ENCODE measurements at places on chromosomes 3 and 15.

- no peaks in the 10 kb centered on the region for H3K36me3 ChIP-seq
- peaks cover 27% of the 10 kb centered on the region for H3K4me1 ChIP-seq
- H3K27me3 ChIP-seq: no peaks in the 10 kb centered on the region
- no peak overlapping the region for H3K4me3 ChIP-seq
These were observed 191.3 kb downstream of the FOXP1 start for GRCh38 chr3:71392251-71392650.

DNA sequence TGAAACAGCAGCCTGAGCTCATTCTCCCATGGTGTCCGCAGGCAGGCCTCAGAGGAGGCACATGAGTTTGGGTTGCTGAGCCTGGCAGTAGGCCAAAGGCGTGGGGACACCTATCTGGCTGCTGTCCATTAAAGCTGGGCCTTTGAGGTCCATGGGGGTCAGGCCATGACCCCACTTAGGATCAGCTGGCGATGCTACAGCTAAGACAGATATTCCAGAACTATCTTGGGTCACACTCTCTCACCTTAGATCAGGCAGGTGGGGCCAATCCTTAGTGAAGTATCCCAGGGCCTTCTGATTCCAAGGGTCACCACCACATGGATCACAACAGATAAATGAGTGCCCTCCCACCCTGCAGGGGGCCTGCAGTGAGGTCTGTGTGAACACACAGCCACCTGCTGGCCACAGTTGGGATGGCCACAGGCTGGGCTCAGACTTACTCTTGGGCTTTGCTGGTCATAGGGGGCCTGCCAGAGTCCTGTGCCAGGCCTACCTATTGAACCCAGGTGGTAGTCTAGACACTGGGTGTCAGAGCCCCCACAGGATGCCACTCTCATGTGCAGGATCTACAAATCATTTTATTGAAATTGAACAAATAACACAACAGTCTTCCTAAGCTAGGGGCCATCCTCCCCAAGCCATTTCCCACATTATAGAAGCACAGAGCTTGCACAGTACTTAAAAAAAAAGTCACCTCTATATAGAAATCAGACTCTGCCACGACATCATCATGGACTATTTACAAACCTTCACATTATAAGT is 2.0 kb upstream of the HYAL2 start:
- H3K36me3 ChIP-seq: peaks cover 5% of the 10 kb centered on the region
- DNase-seq: peak; percentile 70
- peak overlapping the region; percentile 22 for H3K27ac ChIP-seq
- H3K27me3 ChIP-seq: no peaks in the 10 kb centered on the region
- peaks cover 44% of the 10 kb centered on the region for H3K4me1 ChIP-seq
- H3K4me3 ChIP-seq: no peak overlapping the region

- DNase-seq: no peak
- no peaks in the 10 kb centered on the region for H3K27me3 ChIP-seq
- no peaks in the 10 kb centered on the region for H3K36me3 ChIP-seq
- no peak overlapping the region for H3K27ac ChIP-seq
These were observed 63.4 kb upstream of the IL12A start for GRCh38 chr3:159925248-159925647.

- no peaks in the 10 kb centered on the region for H3K4me1 ChIP-seq
- no peak overlapping the region for H3K27ac ChIP-seq
- no peak overlapping the region for H3K4me3 ChIP-seq
- no peak for DNase-seq
These were observed 105.7 kb downstream of the LRRK1 start for GRCh38 chr15:101024706-101025500.

DNA sequence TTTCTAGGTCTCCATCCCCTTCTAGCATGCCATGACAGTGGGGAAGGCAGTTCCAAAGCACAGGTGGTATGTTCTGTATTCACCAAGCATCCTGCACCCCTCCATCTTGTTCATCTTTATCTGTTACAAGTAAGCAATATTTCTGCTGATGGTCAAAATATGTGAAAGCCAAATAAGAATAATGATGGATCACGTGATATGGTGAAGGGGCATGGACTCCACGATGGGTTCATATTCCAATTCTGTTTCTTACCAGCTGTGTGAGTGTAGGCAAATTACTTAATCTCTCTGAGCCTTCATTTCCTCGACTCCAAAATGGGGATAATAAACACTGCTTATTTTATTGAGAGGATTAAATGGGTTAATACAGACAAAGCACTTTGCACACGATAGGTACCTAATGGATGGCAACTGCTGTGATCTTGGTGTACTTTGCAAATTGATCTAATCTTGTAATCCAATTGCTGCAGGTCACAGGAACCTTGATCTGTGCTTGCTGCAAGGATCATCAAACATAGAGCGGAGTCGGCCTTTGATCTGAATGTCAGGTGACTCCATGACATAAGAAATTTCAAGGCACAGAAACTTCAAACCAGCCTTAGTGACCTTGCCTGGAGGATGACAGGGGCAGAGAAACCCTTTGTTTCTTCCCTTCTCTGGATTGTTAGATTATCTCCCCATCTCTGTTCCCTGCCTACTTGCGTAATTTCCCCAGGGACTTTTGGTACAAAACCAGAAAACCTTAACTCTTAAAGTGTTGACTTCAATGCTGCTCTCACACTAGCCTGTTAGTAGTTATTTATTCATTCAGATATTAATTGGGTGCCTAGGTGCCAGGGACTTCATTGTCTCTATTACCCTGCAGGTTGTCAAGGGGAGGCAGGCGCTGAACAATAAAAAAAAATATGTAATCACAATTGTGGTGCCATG is 25.8 kb downstream of the SIAH2 start:
- peaks cover 6% of the 10 kb centered on the region for H3K4me1 ChIP-seq
- DNase-seq: no peak
- no peak overlapping the region for H3K27ac ChIP-seq
- no peaks in the 10 kb centered on the region for H3K27me3 ChIP-seq

DNA sequence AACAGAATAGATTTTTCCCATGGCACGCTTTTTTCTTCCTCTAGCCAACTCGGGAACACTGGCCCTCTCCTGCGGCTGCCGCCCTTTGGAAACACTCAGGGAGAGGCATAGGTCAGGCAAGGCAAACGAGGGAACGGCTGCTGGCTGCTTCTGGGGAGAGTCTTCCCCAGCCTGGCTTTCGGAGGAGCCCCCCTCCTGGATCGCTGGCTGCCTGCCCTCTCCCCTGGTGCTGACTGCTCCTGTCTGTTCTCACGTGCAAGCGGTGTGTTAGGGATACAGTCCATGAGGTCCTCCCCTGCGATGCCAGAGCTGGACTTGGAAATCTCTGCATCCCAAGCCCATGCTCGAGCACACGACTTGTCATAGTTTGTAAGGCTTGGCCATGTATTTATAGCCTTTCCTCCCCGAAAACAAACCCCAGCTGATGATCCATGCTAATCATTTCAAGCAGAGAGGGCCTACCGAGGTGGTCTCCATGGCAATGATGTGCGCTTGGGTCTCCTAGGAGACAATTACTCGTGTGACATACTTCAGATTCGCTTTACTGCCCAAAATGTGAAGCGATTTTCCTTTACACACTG is 315.6 kb upstream of the ATP10A start:
- DNase-seq: no peak
- H3K27ac ChIP-seq: no peak overlapping the region
- no peaks in the 10 kb centered on the region for H3K4me1 ChIP-seq
- H3K4me3 ChIP-seq: no peak overlapping the region
- H3K27me3 ChIP-seq: no peaks in the 10 kb centered on the region

- H3K27me3 ChIP-seq: no peaks in the 10 kb centered on the region
- no peaks in the 10 kb centered on the region for H3K36me3 ChIP-seq
These were observed 46.2 kb upstream of the VILL start for GRCh38 chr3:37944391-37944842.

GRCh38 chr3:196513697-196514349 is 1.3 kb downstream of the SMCO1 start:
- DNase-seq: no peak
- H3K36me3 ChIP-seq: no peaks in the 10 kb centered on the region
- H3K4me3 ChIP-seq: no peak overlapping the region
- no peaks in the 10 kb centered on the region for H3K4me1 ChIP-seq
- no peaks in the 10 kb centered on the region for H3K27me3 ChIP-seq

GRCh38 chr15:44222478-44222877 is 27.4 kb upstream of the FRMD5 start:
- DNase-seq: no peak
- no peaks in the 10 kb centered on the region for H3K4me1 ChIP-seq
- H3K4me3 ChIP-seq: no peak overlapping the region
- no peak overlapping the region for H3K27ac ChIP-seq
- no peaks in the 10 kb centered on the region for H3K36me3 ChIP-seq
- no peaks in the 10 kb centered on the region for H3K27me3 ChIP-seq

- no peaks in the 10 kb centered on the region for H3K4me1 ChIP-seq
- no peaks in the 10 kb centered on the region for H3K36me3 ChIP-seq
- no peak overlapping the region for H3K4me3 ChIP-seq
- DNase-seq: no peak
- no peak overlapping the region for H3K27ac ChIP-seq
These were observed 53.3 kb upstream of the SNRK start for GRCh38 chr3:43233062-43233461.

GRCh38 chr3:112136959-112137693 is 4.1 kb upstream of the GCSAM start:
- H3K4me1 ChIP-seq: no peaks in the 10 kb centered on the region
- no peak overlapping the region for H3K4me3 ChIP-seq

DNA sequence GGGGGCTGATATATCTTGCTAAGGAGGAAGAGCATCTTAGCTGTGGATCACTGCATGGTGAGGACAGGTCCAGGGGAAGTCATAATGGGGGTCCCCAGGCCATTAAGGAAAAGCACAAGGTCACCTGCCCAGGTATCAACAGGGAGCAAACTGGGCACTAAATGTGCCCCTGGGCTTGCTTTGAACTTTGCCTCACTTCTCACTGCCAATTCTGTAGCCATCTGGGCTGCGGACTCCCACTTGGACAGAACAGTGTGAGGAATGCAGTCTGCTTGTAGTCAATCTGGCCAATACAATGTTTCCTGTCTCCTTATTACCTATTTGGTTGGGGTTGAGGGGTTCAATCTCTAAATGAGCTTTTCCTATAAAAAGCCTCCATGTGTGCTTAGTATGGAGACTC is 21.3 kb downstream of the ARRDC4 start:
- no peaks in the 10 kb centered on the region for H3K27me3 ChIP-seq
- no peak overlapping the region for H3K4me3 ChIP-seq

GRCh38 chr3:114466251-114466650 is 172.4 kb downstream of the TIGIT start:
- peaks cover 32% of the 10 kb centered on the region for H3K4me1 ChIP-seq
- H3K36me3 ChIP-seq: no peaks in the 10 kb centered on the region
- no peak overlapping the region for H3K4me3 ChIP-seq
- no peak for DNase-seq
- H3K27me3 ChIP-seq: no peaks in the 10 kb centered on the region

DNA sequence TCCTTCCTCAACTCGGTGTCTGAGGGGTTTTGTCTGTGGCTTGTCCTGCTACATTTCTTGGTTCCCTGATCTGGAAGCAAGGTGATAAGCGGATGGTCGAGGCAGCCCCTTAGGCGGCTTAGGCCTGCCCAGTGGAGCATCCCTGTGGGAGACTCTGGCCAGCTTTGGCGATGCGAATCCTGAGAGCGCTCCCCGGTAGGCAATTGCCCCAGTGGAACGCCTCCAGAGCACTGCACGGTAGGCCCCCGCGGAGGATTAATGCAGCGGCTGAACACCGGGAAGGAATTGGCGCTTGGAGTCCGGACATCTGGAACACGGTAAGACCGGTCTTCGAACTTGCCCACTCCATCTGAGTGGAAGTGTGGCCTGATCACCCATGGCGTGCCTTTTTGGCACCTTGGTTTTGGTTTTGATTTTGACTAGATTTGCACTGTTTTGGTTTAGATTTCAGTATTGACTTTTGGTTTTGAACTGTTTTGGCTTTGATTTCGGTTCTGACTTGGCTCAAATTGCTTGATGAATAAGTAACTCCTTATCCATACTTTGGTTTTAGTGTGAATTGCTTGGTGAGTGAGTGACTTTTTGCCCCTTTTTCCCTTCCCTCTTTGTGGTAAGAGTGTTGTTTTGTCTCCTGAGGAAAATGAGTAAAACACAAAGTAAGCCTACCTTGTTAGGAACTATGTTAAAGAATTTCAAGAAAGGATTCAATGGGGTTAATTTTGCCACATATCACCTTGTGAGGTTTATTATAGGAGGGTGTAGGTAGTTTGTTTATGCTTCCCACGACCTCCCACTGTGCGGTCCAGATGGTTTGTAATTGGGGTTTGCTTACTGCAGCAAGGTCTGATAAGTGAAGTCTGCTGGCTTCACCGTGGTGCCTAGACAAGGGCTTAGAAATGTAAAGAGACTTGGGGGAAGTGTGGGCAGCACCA is 27.1 kb upstream of the GPR156 start:
- no peak overlapping the region for H3K27ac ChIP-seq
- H3K36me3 ChIP-seq: no peaks in the 10 kb centered on the region
- no peaks in the 10 kb centered on the region for H3K4me1 ChIP-seq
- no peak for DNase-seq
- H3K4me3 ChIP-seq: no peak overlapping the region

DNA sequence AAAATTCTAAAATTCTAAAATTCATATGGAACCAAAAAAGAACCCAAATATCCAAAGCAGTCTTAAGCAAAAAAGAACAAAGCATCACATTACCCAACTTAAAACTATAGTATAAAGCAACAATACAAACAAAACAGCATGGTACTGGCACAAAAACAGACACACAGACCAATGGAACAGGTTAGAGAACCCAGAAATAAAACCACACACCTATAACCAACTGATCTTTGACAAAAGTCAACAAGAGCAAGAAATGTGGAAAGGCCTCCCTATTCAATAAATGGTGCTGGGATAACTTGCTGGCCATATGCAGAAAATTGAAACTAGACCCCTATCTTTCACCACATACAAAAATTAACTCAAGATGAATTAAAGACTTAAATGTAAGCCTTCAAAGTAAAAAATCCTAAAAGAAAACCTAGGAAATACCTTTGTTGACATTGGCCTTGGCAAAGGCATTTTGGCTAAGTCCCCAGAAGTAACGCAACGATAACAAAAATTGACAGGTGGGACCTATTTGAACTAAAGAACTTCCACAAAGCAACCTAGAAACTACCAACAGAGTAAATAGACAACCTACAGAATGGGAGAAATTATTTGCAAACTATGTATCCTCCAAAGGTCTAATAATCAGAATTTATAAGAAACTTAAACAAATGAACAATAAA is 56.9 kb downstream of the TTBK2 start:
- peak; percentile 44 for DNase-seq
- no peaks in the 10 kb centered on the region for H3K36me3 ChIP-seq
- no peaks in the 10 kb centered on the region for H3K27me3 ChIP-seq

DNA sequence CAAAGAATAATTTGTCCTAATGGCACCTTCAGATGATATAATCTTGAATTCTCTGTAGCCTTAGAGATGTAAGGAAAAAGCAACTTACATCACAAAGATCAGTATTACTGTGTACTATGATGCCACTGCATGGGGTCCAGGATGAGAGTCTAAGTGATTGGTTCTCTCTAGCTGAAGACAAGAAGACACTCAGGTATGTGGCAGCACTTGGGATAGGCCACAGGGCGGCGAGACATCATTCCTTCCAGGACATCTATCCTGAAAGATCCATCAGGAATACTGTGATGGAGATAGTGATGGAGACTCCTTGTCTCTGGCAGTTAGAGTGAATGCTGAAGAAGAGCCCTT is 2.5 kb downstream of the CD200 start:
- no peaks in the 10 kb centered on the region for H3K4me1 ChIP-seq
- DNase-seq: no peak
- H3K27ac ChIP-seq: no peak overlapping the region

Data from thyroid gland (tissue), 4 donors.